Stimulated activated CD4-positive, alpha-beta T cell treated with anti-CD3 and anti-CD28 coated beads, Interleukin-1b, Interleukin-23, amount 100 ng/mL, for 1 hour (primary cell): ENCODE measurements at places on chromosomes 6 and 20.

- DNase-seq, result no peak
These were observed 48.3 kb downstream of the TXLNB start for GRCh38 chr6:139243536-139243935.

GRCh38 chr20:38591474-38592410, 9.9 kb upstream of the ARHGAP40 start:
- no peak for DNase-seq

- DNase-seq, result no peak
These were observed 107.5 kb downstream of the ERMARD start for GRCh38 chr6:169858935-169859351.

DNA sequence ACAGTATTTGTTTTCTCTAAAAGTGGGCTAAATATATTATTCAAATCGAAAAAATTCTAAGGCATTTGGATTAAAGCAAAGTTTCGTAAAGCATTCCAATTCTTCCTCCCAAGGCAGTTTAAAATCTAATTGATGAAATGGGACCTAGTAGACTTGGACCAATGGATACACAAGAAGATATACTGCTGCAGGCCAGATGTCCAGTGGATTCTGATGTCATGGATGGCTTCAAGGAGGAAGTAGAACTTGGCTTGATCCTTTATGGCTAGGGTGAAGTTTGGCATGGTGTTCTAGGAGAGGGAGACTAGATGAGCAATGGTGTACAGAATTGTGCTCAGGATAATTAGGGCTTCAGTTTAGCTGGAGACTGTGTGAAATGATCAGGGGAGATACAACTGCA, 559.5 kb upstream of the MMS22L start:
- DNase-seq, result no peak

DNA sequence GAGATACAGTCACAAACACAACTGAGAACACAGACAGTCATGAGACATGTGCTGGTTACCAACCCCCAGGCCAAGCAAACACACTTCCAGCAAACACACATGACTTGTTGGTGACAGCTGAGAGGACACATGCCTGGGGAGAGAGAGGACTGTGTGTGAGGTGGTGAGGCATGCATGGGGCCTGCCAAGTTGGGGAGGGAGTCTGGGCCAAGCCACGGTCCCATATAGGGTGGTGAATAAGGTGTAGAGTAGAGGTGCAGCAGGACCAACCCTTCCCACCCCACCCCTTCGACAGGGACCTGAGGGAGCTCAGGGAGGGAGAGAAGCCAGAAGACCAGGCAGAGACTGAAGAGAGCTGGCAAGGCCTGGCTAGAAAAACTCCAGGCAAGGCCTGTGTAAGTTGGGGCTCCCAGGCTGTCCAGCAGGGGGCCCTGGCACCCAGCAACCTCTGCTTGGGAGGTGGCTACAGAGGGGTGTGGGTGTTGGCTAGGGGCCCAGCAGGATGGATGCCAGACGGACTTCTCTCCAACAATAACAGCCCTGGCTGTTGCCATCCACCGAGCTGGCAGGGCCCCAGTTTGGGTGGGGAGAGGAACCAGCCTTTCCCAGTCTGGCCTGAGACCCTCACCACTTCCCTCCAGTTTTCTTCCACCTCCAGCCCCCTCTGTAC, 2.0 kb upstream of the SLC29A1 start:
- DNase-seq, result peak; percentile 40

DNA sequence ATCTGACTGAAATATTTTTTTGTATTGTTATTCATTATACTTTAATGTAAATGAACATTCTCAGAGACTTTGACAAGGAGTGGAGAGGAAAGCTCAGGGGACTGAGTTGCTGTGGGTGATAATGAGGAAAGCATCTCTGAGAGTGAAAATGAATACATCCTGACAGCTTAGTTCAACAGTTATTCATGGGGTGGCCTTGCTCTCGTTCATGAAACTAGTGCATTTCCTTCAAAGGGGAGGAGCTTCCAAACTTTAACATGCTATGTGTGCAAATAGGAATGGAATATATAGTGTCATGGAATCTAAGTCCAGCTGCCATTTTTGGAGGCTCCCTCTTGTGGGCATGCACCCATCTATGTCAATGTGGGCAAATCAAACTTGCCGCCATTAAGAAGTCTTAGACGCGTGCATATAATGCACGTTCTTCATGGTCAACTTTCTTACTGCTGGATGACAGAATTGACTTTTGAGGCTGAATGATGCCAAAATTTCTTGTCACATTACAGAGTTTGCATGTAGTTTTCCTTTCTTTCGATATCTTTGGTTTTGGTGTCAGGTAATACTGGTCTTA, 124.3 kb upstream of the TMEM170B start:
- DNase-seq, result no peak

DNA sequence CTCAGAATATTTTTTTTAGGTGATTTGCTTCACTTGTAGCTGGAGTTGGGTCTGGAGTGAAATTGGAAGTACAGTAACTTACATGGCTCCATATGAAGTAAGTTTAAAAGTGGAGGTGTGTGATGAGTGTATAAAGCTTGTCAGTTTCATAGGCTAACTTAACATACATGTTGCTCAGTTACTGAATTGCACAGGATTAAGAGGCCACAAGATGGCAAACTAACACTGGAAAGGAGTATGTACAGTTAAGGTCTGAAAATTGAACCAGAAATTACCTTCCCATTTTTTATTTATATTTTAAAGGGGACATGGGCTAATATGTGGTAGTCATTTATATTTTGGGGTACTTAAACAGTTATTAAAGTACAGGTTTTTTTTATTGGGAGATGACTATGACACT, 45.3 kb upstream of the SMIM8 start:
- no peak for DNase-seq
